ENCODE measurements at places on chromosomes 1 and 21.

DNA sequence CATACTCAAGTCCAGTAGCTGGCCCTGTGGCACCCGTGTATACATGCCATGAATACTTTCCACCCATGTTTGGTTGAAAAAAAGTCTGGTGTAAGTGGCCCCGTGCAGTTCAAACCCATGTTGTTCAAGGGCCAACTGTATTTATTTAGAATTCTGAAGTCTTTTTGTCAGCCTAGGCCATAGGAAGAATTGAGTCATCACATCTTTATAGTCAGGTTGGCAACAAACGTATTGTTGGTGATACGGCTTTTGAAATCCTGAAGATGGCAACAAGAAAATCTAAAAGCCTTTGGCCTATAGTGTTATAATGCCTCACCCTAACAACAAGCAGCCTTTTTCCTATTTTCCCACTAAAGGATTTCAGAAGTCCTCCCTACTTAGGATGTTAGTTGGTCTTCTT, 363.6 kb downstream of the PLPP3 start:
- no peak for DNase-seq

- DNase-seq: no peak
These were observed 34.5 kb downstream of the LRRN2 start for GRCh38 chr1:204650911-204651570.

GRCh38 chr21:38067086-38067739, 151.0 kb upstream of the KCNJ6 start:
- DNase-seq: no peak

- DNase-seq: no peak
These were observed 228.0 kb downstream of the RYR2 start for GRCh38 chr1:237269938-237270337.

GRCh38 chr1:45998020-45998617, 134.3 kb downstream of the PIK3R3 start:
- DNase-seq: no peak

Data from hematopoietic multipotent progenitor cell treated with erythropoietin and hydrocortisone succinate and interleukin-3 and kit ligand, for 6 days (in vitro differentiated cells).